H9 (cell line): ENCODE measurements at places on chromosomes 5 and 9. TPM values are rescaled to one million over a fixed set of nuclear protein-coding genes. Genes with fewer than 3 reads are reported as not detected.

GRCh38 chr5:9686216-9686615 lies 56.1 kb upstream of the TAS2R1 start:
- no peak overlapping the region for H3K27ac ChIP-seq
- H3K27me3 ChIP-seq, result no peaks in the 10 kb centered on the region
- H3K4me3 ChIP-seq, result no peak overlapping the region; the same call in 2 of the 3 replicates

DNA sequence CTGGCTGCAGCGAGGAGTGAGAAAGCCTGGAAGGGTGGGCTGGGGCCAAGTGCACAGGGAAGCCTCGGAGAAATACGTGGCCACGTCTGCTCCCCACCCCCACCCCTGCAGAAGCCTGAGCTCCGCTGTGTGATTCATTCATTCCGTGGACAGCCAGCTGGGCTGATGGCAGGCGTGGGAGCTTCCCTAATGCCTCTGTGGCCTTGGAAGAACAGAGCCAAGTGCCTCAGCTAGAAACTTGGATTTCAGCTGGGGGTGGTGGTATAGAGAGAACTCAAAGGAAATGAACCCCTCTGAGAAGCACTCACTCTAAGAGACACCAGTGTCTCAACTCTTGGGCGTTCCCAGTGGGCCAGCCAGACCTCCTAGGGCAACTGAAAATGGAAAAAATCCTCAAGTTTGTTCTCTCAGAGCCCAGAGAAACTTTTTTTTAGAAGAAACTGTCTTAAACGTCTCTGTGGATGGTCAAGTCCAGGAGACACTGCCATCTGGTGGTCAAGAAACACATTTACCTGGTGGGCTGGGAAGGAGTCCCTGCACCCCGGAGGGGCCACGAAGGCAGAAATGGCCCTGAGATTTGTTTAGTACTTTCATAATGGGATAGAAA lies 18.0 kb downstream of the ATOX1 start:
- peak; percentile 76 for DNase-seq
- peaks cover 10% of the 10 kb centered on the region for H3K36me3 ChIP-seq
- H3K4me1 ChIP-seq, result peaks cover 7% of the 10 kb centered on the region; the same call in 1 of the 2 replicates

DNA sequence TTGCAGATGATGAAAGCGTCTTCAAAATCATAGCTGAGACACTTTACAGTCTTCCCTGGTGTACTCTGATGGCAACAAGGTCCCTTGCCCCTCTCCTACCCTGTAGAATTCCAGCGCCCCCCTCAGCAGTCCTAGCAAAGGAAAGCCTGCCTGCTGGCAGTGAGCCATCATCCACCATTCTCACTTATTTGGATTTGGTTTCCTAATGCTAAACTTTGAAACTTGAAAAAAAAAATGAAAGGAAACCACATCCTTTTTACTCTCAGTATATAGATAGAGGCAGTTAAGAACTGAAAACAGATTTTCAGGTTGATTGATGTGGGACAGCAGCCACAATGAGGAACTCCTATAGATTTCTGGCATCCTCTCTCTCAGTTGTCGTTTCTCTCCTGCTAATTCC lies at the start of gene GZMA:
GZMA (plus strand) TSS at position 299 of the 400 bp plus-strand sequence; CDS start at position 336, 37 bp downstream.
- no peak for DNase-seq
- no peak within 1 kb of the TSS for H3K4me3 ChIP-seq
- no peaks in the 10 kb centered on the region for H3K36me3 ChIP-seq
- no peaks in the 10 kb centered on the region for H3K4me1 ChIP-seq
- no peaks in the 10 kb centered on the region for H3K27me3 ChIP-seq
- H3K27ac ChIP-seq, result no peak within 1 kb of the TSS

DNA sequence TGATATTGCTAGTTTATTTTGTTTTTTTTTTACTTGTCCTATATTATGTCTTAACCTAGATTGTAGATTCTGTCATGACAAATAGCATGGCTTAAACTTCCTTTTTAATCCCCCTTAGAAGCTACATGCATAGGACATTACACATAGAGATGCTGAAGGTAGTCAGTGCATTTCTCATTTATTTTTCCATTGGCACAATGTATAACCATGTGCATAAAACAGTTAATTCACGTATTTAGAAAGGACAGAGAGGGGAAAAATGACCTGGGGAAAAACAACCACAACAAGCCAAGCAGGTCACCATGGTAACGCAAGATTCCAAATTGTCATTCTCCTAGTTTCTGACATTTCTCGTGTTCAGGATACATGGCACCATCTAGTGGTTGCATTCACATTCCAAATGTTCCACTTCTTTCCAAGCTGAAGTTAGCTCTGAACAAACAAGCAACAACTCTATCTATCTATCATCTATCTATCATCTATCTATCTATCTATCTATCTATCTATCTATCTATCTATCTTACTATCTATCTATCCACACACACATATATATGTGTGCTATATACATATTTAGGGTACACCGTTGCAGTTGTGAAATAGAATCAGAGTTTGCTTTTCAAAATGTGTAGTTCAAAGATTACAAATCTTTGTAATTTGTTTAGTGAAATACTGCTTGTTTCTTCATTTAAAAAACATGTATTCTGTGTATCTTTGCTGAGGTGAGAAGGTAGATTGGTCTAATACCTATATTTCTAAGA lies 487.2 kb upstream of the ST8SIA4 start:
- H3K4me1 ChIP-seq, result no peaks in the 10 kb centered on the region
- no peaks in the 10 kb centered on the region for H3K36me3 ChIP-seq
- no peaks in the 10 kb centered on the region for H3K27me3 ChIP-seq
- no peak overlapping the region for H3K4me3 ChIP-seq
- peak; percentile 31 for DNase-seq

GRCh38 chr5:56167519-56167918 lies 65.6 kb downstream of the ANKRD55 start:
- H3K27me3 ChIP-seq, result no peaks in the 10 kb centered on the region
- DNase-seq, result no peak
- H3K36me3 ChIP-seq, result no peaks in the 10 kb centered on the region
- no peak overlapping the region for H3K27ac ChIP-seq

DNA sequence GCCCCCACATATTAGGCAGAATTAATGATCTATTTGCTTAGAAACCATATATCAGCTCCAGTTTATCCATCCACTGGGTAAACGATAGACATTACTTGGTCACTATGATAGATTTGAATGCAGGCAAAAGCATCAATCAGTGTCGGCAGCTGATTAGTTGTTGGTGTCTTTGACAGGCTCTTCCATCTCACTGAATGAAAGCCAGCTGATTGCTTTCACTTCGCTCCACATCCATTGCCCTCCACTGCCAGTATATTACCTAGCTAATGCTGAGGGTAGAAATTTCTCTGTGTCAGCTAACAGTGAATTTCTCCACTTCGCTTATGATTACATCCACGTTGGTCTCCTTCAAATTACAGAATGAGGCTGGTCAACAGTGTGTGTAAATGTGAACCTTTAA lies 821.3 kb upstream of the TYRP1 start:
- peaks cover 3% of the 10 kb centered on the region; the same call in 1 of the 2 replicates for H3K4me1 ChIP-seq
- no peak overlapping the region for H3K27ac ChIP-seq
- no peaks in the 10 kb centered on the region for H3K27me3 ChIP-seq
- H3K36me3 ChIP-seq, result no peaks in the 10 kb centered on the region
- DNase-seq, result no peak
- no peak overlapping the region for H3K4me3 ChIP-seq

GRCh38 chr9:80948066-80948465 lies 741.3 kb downstream of the TLE1 start:
- no peaks in the 10 kb centered on the region; the same call in 1 of the 2 replicates for H3K4me1 ChIP-seq
- H3K4me3 ChIP-seq, result no peak overlapping the region
- no peak overlapping the region for H3K27ac ChIP-seq
- H3K36me3 ChIP-seq, result no peaks in the 10 kb centered on the region
- DNase-seq, result no peak
- no peaks in the 10 kb centered on the region for H3K27me3 ChIP-seq

The FOXB2 gene
- total RNA-seq, result 7.8 and 8.4 TPM in 2 replicates

The MARCOL gene
- total RNA-seq, result not detected in 2 replicates

The ZBTB43 gene
- 15.7 and 21.9 TPM in 2 replicates for total RNA-seq

The SELENOP gene
- total RNA-seq, result 6.9 and 8.5 TPM in 2 replicates
